ENCODE measurements at places on chromosomes 12 and 14.
A peak's percentile ranks its signal among the peaks of the same experiment; 100 is the strongest.

GRCh38 chr12:4567073-4567881 lies 5.3 kb downstream of the DYRK4 start:
- DNase-seq, result no peak

- no peak for DNase-seq
Measured at GRCh38 chr12:47636908-47637780, 68.7 kb downstream of the RPAP3 start.

GRCh38 chr12:9650151-9650576 lies 19.3 kb upstream of the CLEC2D start:
- DNase-seq, result no peak

- DNase-seq, result no peak
Measured at GRCh38 chr14:61934385-61934784, 172.2 kb downstream of the SNAPC1 start.

- no peak for DNase-seq
Measured at GRCh38 chr12:114799574-114800487, 115.9 kb upstream of the TBX3 start.

DNA sequence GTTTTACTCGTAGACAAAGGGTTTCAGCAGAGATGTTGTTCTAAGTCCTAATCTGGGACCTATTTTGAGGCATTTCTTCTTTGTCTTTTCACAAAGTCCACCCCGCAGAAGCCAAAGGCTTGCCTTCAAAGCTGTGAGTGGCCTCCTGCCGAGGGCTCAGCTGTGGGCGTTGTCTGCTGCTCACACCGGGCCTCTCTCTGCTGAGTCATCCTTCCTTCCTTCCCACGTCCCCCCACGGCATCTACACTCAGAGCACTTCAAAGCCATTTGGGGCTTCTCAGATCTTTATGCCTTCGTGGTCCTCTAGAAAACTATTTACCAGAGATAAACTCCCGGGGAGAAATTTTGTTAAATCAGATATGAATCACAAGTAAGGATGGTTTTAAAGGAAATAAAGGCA lies 115.9 kb upstream of the TMPO start:
- DNase-seq, result no peak

- DNase-seq, result no peak
Measured at GRCh38 chr12:50086148-50086547, 1.0 kb downstream of the SMARCD1 start.

DNA sequence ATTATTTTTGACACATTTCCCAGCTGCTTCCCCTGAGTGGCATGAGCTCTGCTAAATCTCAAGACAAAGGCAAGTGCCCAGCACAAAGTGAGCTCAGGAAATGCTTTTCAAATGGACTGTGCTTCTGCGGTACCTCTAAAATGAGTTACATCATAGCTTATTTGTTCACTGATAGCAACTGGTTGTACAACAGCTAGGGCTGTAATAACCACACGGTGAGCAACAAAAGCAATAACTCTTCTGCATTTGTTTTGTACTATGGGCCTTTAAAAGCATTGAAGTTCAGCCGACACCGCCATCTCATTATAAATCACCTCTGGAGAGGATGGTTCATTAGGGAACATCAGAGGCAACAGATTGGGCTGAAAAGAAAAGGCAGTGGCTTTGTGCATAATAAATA lies 475.0 kb downstream of the GLT1D1 start:
- DNase-seq, result no peak

DNA sequence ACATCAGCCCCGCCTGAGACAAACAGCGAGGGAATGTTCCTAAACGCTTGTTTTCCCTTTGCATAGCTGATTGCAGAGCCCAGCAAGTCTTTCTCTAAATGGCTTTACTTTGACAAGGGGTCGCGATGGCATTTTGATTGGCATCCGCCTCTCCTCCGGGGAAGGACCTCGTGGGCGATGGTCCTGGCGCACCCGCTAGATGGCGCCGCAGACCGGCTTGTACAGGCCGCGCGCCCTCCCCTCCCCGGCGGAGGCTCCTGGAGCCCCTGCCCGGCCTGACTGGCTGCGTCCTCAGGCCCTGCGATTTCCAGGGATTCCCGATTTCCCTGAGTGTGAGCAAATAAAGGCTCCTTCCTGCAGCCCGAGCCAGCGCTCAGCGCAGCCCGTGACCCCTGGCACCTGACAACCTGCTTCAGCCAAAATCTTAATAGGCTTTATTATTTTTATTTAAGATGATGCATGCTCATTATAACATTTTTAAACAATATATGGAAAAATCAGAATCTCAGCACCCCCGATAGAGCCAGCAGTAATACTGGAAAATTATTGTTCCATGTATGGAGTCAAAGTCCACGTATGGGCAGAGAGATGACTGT lies 468.3 kb downstream of the AACS start:
- no peak for DNase-seq

- no peak for DNase-seq
Measured at GRCh38 chr12:50507930-50508329, 3.1 kb downstream of the DIP2B start.

GRCh38 chr14:101876555-101876938 lies 87.8 kb upstream of the DYNC1H1 start:
- DNase-seq, result no peak

DNA sequence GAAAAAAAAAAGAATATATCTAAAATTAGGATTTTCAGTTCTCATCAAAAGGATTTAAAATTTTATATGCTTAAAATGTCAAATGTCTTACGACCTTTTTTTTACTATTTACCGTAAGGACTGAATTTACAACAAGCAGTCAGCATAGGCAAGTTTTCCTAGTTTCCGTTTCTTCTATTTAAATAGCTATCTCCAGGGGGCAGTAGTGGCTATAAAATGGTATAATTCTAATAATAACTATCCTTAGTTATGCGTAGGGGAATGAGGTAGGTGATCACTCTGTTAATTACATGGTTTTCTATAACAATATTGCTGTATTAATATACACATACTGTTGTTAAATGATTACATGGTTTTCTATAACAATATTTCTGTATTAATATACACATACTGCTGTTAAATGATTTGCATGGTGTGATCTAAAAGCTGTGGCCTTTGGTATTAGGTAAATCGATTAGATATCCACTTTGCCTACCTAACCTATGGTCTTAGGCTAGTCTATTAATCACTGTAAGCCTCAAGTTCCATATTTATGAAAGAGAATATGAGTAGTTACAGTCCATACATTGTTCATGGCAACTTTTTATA lies 217.7 kb upstream of the PDZRN4 start:
- DNase-seq, result no peak

- DNase-seq, result no peak
Measured at GRCh38 chr14:65658202-65658601, 245.7 kb downstream of the FUT8 start.

- no peak for DNase-seq
Measured at GRCh38 chr14:32727832-32728231, 210.8 kb upstream of the NPAS3 start.

DNA sequence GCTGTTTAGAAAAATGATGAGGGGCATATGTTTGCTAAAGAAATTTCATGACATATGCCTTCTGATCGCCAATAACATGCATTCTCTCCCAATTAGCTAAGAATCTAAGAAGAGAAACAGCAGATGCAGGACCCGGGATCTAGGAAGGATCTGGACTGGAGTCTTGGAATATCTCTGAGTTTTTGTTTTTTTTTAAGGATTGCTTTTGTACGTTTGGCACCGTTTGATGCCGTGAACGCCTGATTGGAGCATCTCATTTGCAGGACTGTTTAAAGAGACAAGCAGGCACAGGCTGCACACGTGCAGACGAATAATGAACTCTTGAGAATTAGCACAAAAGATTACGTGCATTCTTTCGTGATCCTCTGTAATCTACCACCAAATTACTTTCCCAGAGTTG lies 13.6 kb downstream of the EML1 start:
- DNase-seq, result no peak

GRCh38 chr14:96117101-96117897 lies 78.1 kb downstream of the C14orf132 start:
- peak; percentile 51 for DNase-seq

DNA sequence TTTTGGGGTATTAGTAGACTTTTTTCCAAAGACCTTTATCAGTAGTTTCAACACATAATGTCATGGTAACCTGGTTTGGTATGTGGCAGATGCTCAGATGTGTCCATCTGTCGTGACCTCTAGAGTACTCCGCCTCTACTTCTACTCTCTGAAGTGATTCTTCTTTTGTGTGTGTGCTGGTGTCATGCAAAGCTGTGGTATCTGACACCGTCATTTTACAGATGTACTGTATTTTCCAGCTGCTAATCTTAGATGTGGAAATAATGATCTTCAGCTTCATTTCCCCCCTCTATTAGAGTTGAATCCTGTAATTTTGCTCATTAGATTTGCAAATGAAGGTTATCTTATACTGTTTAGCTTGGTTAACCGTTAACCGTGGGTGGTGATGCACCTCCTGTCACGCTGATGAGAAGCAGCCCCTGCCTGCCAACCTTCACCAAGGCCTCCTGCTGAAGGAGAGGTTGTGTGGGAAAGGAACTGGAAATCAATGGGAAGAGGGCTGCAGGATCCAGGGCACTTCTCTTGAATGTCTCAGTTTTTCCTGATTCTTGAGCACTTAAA lies 222.4 kb upstream of the AMIGO2 start:
- DNase-seq, result no peak

DNA sequence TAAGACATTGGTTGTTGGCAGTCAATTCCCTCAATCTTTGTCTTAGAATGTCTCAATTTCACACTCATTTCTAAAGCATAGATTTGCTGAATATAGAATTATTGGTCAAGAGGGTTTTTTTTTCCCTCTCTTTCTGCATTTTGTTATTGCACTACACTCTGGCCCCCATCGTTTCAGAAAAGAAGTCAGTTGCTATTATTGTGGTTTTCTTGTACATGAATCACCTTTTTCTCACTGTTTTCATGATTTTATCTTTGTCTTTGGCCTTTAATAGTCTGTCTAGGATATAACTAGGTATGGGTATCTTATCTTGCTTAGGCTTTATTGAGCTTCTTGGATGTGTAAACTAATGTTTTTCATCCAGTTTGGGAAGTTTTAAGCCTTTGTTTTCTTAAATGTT lies 194.3 kb upstream of the DAAM1 start:
- DNase-seq, result no peak

DNA sequence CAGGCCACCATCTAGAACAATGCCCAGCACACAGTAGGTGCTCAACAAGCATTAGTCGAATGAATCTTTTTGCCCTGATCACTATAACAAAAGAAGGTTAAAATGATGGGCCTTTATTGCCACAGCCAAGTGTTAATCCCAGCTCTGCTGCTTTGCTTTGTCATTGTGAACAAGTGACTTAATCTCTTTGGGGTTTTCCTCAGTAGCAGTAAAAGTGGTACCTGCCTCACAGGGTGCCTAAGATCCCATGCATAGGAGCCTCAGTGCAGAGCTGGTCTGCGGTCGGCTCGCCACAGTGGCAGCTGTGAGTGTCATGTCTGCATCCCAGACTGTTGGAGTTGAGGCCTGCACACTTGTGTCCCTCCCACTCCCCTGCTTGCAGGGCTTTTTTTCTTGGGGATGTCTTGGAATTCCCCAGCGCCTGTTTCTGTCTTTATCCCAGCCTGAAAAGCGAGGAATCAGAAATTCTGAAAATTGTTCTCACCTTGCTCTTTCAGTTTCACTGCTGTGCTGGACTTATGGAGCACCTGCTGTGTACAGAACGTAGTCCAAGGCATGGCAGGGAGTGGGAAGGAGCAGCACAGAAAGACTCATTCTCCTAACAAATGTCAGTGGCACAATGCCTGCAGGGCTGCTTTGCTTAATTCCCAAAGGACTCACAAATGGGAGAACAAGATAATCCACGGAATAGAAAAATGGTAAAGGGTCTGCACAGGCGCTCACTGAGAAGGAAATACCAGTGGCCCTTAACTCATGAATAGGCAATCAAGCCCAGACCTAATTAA lies 90.8 kb downstream of the EML1 start:
- DNase-seq, result no peak

DNA sequence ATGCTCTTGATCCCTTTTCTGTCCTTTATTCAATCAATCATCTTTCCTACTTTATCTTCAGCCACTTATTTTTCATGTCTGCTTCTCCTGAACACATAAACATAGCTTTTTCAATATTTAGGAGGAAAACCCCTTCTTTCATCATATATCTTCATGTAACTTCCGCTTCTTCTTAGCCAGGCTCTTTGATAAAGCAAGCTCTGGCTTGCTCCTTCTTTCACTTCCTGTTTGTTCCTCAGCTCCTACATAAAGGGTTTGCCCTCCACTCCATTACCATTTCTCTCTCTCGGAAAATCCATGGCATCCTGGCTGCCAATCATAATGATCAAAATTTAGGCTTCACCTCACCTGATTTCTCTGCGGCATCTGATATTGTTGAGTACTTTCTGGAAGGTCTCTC lies 33.7 kb upstream of the HELB start:
- DNase-seq, result no peak

- no peak for DNase-seq
Measured at GRCh38 chr12:2970744-2971143, 11.5 kb downstream of the TEAD4 start.

DNA sequence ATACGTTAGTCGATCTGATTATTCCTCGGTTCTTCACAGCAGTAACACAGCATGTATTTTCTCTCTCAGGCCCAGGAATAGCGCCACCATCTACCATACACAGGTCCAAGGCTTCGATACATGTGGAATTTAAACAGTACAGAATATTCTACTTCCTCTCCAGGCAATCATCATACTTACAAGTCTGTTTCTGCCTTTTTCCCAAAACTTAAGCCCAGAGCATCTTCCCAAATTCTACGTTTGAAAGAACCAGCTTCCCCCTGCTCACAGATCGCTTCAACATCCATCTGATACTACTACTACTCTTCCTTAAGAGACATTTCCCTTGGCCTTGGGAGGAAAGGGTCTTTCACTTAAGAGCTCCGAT lies 626 bp downstream of the TXNDC16 start:
- peak; percentile 32 for DNase-seq

DNA sequence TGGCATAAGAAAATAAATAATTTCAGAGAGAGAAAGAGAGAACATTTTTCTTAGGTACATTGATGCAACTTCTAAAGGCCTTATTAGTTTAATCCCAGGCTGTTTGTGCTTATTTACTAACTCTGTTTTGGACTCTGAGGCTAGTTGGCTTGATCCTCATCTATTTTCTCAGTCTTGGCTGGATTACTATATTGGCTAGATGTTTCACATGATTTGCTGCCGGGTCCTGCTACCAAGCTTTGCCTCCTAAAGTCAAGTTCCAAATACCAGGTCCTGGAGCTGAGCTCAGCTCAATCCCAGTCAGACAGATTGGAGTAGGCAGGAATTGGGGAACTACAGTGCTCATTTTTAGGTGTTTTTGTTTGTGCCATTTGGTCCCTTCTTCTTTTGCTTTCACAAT lies 340.8 kb downstream of the BCAT1 start:
- no peak for DNase-seq
